SJSA1 (cell line): ENCODE measurements at places on chromosomes 12 and 14. TPM values are rescaled to one million over a fixed set of nuclear protein-coding genes. Genes with fewer than 3 reads are reported as not detected.
A peak's percentile ranks its signal among the peaks of the same experiment; 100 is the strongest.

ST8SIA1 gene
- not detected in 2 replicates for total RNA-seq

TRIM9 gene
- total RNA-seq = 0.16 TPM in 1 of 2 replicates, not detected in the other

CPSF2 gene
- 14.6 and 55.6 TPM in 2 replicates for total RNA-seq

- H3K27me3 ChIP-seq = no peaks in the 10 kb centered on the region
- H3K36me3 ChIP-seq = 0 out of 2 replicates have a peak, but pooled peaks cover 2% of the 10 kb centered on the region
- H3K27ac ChIP-seq = no peak overlapping the region
Observed at GRCh38 chr12:121490401-121491281, 90.2 kb downstream of the KDM2B start.

DNA sequence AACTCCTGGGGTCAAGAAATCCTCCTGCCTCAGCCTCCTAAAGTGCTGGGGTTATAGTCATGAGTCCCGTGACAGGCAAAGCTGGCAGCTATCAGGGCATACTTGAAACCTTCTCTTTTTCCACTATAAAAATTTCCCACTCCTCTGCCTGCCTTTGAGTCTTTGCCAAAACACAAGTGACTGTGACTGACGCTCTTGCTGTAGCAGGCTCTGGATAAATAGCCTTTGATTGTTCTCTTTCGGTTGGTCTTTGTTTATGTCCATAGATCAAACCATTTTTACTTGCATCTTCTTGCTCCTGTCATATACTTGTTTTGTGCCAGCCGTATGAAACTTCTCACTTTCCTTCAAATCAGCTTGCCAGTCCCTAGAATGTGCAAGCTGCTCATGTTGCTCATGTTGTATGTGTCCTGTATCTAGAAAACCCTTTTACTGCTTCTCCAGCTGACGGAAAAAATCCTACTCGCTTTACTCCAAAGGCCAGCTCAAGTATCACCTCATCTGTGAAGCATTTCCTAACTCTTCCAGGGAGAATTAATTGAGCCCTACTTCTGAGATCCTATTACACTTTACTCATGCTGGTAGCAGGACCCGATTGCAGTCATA is 73.1 kb downstream of the RESF1 start:
- no peak for DNase-seq
- no peaks in the 10 kb centered on the region for H3K4me1 ChIP-seq
- H3K4me3 ChIP-seq = no peak overlapping the region
- H3K27me3 ChIP-seq = no peaks in the 10 kb centered on the region; the same call in 1 of the 2 replicates
- H3K27ac ChIP-seq = no peak overlapping the region

DNA sequence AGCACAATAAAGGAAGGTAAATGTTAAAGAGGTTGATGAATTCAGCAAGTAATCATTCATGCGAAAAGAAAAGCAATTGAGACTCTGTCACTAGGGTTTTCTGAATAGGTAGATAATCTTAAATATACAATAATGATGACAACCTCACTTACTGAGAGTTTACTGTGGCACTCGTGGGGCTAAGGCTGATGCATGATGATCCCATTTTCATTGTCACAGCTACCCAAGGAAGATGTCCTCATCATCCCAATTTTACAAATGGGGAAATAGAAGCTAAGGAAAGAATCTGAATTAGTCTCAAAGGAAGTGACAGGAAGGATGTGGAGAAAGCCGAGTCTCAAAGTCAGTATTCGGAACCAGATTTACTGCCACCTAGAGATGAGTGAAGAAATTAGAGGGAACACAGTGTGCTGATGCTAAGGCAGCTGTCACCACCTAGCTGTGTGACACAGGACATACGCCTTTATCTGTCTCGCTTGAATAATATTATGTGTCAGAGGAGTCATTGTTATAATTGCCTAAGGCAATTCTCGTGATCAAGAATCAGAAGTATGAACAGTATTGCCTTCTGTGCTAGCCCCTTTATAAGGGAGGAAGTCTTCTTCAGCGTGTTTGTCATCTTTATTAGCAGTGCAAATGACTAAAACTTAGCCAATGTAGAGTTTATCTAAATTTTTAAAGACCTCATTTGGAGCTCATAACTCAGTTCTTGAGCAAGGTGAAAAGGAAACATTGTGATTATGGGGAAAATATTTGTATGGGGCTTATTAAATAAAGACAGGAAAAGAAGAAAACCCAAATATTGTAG is 63.2 kb downstream of the ERGIC2 start:
- H3K4me1 ChIP-seq = peaks cover 7% of the 10 kb centered on the region
- H3K27ac ChIP-seq = no peak overlapping the region
- H3K4me3 ChIP-seq = no peak overlapping the region
- no peaks in the 10 kb centered on the region for H3K36me3 ChIP-seq
- DNase-seq = no peak

DNA sequence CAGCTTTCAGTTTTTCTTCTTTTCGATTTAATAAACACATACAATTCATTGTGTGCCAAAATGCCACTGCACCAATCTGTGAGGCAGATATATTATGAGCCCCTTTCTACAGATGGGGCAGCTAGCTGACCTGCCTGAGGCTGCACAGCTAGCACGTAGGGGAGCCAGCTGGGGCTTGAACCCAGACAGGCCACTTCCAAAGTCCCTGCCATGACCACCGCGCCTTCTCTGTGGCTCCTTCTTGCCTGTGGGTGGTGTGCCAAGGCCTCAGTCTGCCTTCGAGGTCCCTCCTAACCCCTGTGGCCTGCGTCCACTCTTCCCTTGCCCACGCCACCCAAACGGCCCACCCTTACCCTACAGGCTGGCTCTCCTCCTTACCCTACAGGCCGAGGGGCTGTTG is 16.2 kb downstream of the FAM222A start:
- no peak overlapping the region for H3K4me3 ChIP-seq
- no peaks in the 10 kb centered on the region for H3K4me1 ChIP-seq
- no peak for DNase-seq
- no peak overlapping the region for H3K27ac ChIP-seq

DNA sequence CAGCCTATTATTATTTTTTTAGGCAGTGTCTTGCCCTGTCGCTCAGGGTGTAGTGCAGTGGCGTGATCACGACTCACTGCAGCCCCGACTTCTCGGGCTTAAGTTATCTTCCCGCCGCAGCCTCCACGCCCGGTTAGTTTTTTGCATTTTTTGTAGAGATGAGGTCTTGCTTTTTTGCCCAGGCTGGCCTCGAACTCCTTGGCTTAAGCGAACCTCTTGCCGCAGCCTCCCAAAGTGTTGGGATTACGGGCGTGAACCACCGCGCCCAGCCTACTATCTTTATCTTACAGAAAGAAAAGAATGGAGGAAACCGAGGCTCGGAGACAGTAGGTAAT is 507 bp upstream of the PTPN11 start:
- peaks cover 26% of the 10 kb centered on the region for H3K36me3 ChIP-seq
- peak overlapping the region; percentile 93 for H3K27ac ChIP-seq
- DNase-seq = no peak

DNA sequence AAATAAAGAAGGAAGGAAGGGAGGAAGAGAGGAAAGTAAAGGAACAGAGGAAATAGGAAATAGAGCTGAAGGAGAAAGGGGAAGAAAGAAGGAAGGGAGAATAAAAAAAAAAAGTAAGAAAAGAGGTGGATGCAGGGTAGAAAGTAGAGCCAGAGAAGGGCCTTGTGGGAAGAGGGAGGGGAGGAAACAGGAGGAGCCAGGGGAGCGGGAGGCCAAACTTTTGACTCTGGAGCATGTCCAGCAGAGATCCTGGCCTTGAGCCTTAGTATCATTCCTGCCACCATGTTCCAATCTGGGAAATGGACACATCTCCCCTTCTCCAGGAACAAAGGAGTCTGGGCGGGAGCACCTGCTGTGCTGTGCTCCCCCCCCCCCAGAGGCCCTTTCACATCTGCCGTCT is 11.1 kb upstream of the SMUG1 start:
- no peak overlapping the region for H3K4me3 ChIP-seq
- H3K4me1 ChIP-seq = peaks cover 23% of the 10 kb centered on the region
- no peaks in the 10 kb centered on the region for H3K27me3 ChIP-seq
- no peak overlapping the region for H3K27ac ChIP-seq
- H3K36me3 ChIP-seq = no peaks in the 10 kb centered on the region

- no peaks in the 10 kb centered on the region for H3K27me3 ChIP-seq
- H3K4me1 ChIP-seq = no peaks in the 10 kb centered on the region
- no peaks in the 10 kb centered on the region for H3K36me3 ChIP-seq
- H3K27ac ChIP-seq = no peak overlapping the region
- no peak for DNase-seq
- H3K4me3 ChIP-seq = no peak overlapping the region
Observed at GRCh38 chr12:109273354-109273753, 35.7 kb downstream of the FOXN4 start.

GRCh38 chr14:74211945-74212580 is 27.2 kb upstream of the VSX2 start:
- H3K4me3 ChIP-seq = no peak overlapping the region
- 0 out of 2 replicates have a peak, but pooled peaks cover 6% of the 10 kb centered on the region for H3K27me3 ChIP-seq
- H3K4me1 ChIP-seq = no peaks in the 10 kb centered on the region
- DNase-seq = no peak
- no peak overlapping the region for H3K27ac ChIP-seq

- no peaks in the 10 kb centered on the region for H3K27me3 ChIP-seq
- H3K4me1 ChIP-seq = peaks cover 10% of the 10 kb centered on the region
- DNase-seq = no peak
- H3K4me3 ChIP-seq = no peak overlapping the region
- H3K27ac ChIP-seq = no peak overlapping the region
Observed at GRCh38 chr14:90632871-90633270, 183.4 kb downstream of the TTC7B start.

GRCh38 chr12:93798279-93799151 is 121.3 kb downstream of the CRADD start:
- H3K27ac ChIP-seq = no peak overlapping the region
- H3K4me1 ChIP-seq = peaks cover 10% of the 10 kb centered on the region
- H3K4me3 ChIP-seq = no peak overlapping the region
- no peaks in the 10 kb centered on the region for H3K27me3 ChIP-seq
- no peak for DNase-seq
